Stimulated activated CD8-positive, alpha-beta memory T cell treated with anti-CD3 and anti-CD28 coated beads, Interleukin-2, amount 100 ng/mL, for 1 hour (primary cell): ENCODE measurements at places on chromosomes 1 and 21.

DNA sequence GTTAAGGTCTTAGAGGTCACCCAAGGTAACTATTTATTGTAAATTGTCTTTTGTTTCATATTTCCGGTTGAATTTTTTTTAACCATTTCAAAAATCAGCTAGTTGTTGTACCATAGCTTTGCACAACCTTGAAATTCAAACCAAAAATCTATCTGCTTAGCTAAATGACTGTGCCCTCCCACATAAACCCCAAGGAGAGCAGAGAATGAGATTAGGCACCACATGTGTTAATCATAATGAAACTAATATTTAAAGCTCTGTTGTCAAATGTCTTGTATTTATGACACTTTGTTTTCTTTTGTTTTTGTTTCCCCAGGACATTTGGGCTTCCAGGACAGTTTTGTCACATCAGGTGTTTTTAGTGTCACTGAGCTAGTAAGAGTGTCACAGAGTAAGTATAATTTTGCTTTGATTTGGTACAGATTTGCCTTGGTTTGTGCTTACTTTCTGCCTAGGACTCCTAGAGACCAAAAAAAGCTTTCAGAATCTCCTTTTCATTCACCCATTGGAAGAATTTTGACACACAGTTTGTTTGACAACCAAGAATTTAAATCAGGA lies 249.9 kb downstream of the NFIA start:
- no peak for DNase-seq

DNA sequence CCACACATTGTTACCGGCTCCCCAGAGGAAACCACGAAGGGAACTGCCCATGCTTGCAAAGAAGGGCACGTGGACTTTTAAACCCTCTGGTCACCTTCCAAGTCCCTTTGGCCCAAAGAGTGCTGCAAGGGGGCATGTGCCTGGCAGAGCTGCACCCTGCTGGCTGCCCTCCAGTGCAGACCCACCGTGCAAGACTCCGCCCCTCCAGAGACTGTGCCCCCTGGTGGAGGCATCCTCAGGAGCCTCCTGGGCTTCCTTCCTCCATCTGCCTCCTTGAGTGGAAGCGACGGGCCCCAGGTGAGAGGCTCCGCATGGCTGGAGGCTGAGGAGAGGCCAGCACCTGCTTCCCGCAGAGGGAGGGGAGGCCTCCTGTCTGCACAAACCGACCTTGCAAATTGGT lies 100.6 kb downstream of the CRYAA start:
- no peak for DNase-seq

GRCh38 chr1:44830900-44831304 lies 12.2 kb downstream of the PTCH2 start:
- no peak for DNase-seq

DNA sequence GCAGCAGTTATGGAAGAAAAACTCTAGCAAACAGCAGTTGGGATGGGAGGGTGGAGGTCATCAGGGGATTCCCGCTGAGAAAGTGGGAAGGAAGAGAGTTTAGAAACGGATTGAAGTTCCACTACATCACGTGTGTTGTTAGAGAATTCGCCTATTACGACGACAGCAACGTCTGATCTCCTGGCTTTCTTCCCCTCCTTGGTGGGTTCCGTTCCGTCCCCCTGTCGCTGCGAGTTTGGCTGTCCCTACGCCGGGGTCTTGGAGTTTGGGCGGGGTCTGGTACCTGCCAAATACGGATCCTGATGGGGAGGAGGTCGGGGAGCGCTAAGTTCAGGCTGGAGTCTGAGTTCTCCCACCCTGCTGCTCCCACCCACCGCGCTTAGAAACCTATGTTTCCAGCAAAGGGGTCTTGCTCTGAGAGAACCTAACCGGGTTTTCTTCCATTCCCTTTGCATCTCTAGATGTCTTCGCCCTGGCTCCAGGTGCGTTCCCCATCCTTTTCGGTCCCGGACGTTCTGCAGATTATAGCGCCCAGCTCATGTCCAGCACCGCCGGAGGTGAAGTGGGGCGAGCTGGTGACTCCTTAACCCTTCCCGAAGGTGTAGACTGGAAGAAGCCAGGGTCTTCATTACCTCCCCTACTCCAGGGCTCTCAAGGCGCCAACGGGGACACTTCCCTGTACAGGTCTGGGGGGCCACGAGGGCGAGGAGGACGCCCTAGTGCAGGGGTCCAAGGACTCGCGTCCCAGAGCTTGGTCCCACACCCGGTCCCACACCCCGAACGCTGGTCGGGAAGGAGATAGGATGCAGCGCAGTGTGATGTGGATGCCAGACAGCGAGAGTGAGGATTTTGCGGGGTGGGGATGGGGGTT lies 641 bp upstream of the KCNK2 start:
- no peak for DNase-seq

DNA sequence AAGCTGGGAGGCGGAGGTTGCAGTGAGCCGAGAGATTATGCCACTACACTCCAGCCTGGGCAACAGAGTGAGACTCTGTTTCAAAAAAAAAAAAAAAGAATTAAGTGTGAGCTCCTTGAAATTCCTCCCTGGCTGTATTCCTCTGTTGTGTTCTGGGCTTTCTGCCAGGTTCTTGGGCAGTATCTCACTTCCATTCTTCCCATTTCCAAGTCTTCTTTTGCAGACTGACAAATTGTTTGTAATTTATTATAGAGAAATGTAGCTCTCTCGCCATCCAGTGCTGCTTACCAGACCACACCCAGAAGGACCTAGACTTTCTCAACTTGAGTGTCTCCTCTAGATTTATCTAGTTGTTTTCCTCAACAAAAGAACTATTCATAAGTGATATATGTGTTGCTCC lies 105.0 kb upstream of the ADGRL2 start:
- no peak for DNase-seq

DNA sequence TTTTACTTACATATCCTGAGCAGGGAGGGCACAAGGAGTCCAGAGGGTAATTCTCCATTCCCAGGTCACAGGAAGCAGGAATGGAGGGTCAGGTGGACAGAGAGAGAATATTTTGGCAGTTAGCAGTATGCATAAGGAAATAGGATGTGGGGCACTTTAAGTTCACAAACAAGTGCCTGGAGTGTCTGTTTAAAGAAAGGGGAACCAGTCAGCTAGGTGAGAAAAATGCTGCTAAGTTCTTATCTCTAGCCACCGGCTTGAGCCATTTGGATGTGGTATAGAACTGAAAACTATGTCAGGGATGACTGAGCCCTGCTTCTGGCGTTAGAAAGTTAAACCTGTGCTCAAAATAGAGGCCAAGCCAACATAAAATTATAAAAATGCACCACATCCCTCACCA lies 739.7 kb upstream of the NCAM2 start:
- no peak for DNase-seq

GRCh38 chr1:115761601-115762302 lies 6.8 kb downstream of the CASQ2 start:
- no peak for DNase-seq
